ENCODE measurements at places on chromosomes 13 and 19.
A peak's percentile ranks its signal among the peaks of the same experiment; 100 is the strongest.

- DNase-seq, result no peak
Observed at GRCh38 chr13:69077267-69077666, 1030.4 kb upstream of the ATXN8OS start.

- no peak for DNase-seq
Observed at GRCh38 chr19:46355234-46356148, 8.6 kb downstream of the PPP5C start.

DNA sequence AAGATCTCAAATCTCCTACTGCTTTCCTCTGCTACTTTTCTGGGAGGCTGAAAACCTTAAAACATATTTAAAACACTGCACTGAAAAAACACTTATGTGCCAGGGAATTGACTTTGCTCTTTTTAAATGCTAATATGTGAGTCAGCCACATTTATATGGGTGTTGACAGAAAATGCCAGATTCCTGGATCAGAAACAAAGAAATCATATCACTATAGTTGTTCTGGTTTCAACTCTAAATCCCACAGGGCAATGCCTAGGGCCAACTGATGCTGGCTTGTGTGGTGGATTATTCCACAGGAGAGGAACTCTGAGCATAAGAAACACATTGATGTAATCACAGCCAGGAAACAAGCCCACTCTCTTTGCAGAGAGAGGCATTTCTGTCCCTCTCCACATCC, 1439.0 kb upstream of the SPRY2 start:
- no peak for DNase-seq

- peak; percentile 34 for DNase-seq
Observed at GRCh38 chr19:30696514-30696913, 324.3 kb downstream of the ZNF536 start.

- no peak for DNase-seq
Observed at GRCh38 chr19:4556597-4557127, 2.8 kb downstream of the SEMA6B start.

- no peak for DNase-seq
Observed at GRCh38 chr19:8430650-8431049, 14.1 kb upstream of the HNRNPM start.

DNA sequence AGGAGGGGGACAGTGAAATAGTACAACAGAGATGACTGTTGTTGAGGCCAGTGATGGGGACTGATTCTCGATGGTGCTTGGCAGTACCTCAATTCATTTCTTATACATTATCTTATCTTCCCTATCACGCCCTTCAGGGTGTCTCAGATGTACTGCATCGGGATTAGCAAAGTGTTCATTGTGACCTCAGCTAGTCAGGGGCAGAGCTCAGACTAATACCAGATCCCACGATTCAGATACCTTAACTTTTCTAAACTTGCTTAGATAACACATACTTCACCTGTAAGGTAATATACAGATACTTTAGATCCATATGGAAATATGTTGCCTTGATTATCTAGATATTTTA, 720.6 kb downstream of the EFNB2 start:
- DNase-seq, result no peak

- no peak for DNase-seq
Observed at GRCh38 chr19:2058570-2059421, 7.8 kb upstream of the MKNK2 start.

DNA sequence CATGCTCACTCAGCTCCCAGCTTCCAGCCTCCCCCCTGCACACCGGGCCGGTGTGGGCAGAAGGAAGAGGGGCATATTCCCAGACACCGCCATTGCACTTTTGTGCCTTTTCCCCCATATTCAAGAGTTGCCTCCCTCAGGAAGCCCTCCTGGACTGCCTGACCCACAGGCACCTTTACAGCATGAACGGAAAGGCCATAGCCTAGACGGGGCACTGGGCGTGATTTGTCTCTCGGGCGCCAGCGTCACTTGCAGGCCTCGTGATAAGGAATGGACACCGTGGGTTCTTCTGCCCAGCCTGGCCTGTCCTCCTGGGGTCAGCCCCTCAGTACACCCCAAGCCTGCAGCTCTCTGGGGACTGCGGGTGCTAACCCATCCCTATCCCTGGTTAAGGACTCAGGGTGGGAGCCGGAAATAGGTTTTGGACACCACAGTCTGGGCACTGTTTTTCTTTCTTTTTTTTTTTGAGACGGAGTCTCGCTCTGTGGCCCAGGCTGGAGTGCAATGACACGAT, 933 bp upstream of the UQCR11 start:
- DNase-seq, result no peak

- no peak for DNase-seq
Observed at GRCh38 chr13:35349673-35350278, 126.7 kb downstream of the MAB21L1 start.

DNA sequence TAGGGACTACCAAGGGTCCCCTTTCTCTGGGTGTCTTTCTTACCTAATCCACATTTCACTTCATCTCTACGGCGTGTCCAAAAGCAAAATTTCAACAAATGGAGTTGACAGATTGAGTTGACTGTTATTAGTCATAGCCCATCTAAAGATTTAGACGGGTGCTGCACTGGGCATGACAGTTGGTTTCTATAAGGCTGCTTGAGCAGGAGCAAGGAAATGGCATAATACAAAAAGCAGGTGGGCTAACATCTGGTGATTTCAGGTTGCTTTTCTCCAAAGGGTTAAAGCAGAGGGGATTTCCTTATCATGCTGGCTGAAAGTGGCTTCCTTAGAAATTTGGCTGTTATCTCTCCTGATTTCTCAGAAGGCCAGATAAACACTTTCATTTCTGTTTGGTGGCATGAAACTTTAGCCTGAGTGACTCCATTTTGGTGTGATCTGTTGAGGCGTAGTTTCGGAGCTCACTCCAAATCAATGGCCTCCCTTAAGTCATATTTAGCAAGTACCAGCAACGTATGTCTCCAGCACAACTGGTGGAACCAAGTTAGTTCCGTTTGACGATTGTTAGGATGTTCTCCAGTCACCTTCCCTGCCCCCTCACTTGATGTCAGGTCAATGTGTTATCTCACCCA, 440.4 kb downstream of the FGF9 start:
- peak; percentile 7 for DNase-seq

GRCh38 chr13:112990783-112991182, 21.8 kb downstream of the MCF2L start:
- DNase-seq, result peak; percentile 84

- no peak for DNase-seq
Observed at GRCh38 chr19:58003174-58003828, 681 bp upstream of the ZNF606 start.

- no peak for DNase-seq
Observed at GRCh38 chr13:110605132-110605531, 10.2 kb upstream of the NAXD start.

DNA sequence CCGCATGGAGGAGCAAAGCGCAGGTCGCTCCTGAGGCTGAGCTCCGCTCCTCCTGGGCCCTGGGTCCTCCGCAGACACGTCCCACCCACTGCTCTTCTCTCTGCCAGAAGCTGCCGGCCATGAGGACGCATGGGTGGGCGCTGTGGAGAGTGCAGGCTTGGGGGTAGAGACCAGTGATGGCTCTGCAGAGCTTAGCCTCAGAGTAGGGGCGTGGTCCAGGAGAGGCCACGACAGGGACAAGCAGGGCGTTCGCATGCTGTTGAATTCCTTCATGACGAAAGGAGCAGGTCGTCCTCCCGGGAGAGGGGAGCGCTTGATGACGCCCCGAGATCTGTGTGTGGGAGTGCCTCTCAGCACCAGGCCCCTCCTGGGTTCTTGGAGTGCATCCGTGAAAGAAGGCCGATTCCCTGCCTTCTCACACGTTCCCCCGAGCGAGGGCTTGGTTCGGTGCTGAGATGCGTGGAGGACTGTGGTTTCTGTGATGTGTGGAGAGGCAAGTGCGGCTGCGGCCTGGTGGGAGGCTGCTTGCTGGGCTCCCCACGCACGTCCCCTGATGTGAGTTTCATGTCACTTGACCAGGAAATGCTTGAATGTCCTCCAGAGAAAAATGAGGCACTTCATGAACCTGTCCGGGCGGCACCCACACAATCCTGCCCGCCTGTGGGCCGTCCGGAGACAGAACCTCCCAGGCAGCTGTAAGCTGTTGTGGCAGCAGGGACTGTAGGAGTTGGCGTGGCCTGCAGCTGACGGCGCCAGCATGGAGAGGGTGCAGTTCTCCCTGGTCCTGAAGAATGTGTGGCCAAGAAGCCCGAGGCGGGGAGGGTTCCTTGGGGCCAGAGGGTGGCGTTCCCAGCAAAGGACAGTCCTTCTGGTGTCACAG, 4.5 kb downstream of the SF3A2 start:
- no peak for DNase-seq

DNA sequence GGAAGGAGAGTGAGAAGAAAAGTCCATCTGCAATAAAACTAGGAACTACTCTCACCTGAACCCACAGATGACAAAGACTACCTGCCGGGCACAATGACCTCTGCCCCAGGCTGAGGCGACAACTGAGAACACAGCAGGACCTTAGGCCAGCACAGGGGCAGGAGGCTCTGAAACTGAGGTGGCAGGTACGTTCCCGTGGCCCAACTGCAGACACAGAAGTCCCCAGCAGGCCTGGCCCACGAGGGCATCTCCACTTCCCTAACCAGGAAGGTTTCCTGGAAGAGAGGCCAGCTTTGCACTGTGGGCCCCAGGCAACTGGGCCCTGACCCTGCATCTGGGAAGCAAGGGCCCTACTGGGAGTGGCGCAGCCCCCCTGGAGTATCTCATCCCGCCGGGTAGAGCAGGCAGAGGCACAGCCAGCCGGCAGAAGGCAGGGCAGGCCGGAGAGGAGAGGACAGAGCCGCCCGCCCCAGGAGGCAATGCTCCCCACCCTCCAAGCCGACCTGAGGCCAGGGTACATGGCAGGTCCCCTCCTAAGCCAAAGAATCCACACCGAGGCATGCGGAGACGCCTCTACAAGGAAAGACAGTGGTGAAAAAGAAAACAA, 32.7 kb downstream of the STK24 start:
- no peak for DNase-seq

DNA sequence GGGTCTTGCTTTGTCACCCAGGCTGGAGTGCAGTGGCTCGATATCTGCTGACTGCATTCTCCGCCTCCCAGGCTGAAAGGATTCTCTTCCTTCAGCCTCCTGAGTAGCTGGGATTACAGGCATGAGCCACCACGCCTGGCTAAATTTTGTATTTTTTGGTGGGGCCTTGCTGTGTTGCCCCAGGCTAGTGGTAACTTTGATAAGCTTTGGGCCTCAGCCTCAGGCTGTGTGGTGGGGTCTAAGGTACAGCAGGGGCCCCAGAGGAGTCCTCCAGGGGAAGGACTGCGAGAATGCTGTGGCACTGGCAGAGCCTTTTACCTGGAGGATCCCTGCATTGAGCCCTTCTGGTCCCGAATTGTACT, 7.2 kb downstream of the DOT1L start:
- no peak for DNase-seq

GRCh38 chr13:113769881-113770280, 10.9 kb downstream of the TMEM255B start:
- DNase-seq, result no peak

- DNase-seq, result no peak
Observed at GRCh38 chr19:8336072-8336569, 6.9 kb downstream of the KANK3 start.

- DNase-seq, result no peak
Observed at GRCh38 chr13:75774176-75774575, 138.0 kb downstream of the LMO7 start.

- no peak for DNase-seq
Observed at GRCh38 chr19:33628921-33629825, 7.4 kb downstream of the CHST8 start.

DNA sequence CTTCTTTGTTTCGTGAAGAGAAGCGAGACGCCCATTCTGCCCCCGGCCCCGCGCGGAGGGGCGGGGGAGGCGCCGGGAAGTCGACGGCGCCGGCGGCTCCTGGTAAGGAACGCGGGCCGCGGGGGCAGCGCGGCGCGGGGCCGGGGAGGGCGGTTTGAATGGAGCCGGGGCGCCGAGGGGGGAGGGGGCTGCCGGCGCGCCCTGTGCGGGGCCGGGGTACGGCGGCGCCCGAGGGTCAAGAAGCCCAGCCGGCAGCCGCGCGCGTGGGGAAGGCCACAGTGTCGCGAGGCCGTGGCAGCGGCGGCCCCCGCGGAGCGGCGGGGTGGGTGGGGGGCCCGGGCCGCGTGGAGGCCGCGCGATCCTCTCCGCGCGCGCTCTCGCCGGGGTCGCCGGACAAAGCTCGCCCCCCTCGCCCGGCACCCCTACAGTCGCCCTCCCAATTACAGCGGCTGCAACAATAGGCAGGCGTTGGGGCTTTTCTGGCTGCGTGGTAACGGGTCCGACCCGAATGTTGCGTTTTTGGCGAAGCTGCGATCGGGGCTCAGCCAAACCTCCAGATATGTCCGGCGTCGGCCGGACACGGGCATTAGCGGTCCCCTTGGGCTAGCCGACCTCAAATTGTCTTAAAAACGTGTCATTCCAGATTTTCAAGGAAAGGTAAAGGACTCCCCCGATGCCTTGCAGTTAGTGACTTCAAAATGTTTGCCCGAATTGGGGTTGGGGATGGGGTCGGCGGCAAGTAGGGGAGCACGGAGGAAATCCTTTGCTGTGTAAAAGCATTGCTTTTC, 437 bp downstream of the SMARCA4 start:
- DNase-seq, result peak; percentile 32

GRCh38 chr13:51000061-51000460, 90.5 kb downstream of the RNASEH2B start:
- DNase-seq, result no peak

DNA sequence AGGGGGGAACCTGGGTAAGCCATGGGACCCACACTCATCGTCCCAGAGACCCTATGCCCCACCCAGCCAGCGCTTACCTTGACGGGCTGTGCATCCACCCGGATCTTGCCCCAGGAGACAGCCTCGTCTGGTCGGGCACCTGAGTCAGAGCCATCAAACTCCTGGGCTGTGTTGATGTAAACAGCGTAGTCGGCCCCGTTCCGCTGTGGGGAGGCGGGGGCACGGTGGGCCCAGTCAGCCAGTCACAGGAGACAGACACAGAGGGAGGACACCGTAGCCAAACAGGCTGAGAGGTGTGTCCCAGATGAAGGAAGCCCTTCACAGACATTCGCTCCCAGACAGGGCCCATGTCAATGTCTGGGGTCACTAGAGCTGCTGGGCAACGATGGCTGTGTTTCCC, 5.7 kb downstream of the DHPS start:
- DNase-seq, result no peak

- DNase-seq, result no peak
Observed at GRCh38 chr13:31756346-31756745, 17.0 kb downstream of the RXFP2 start.

DNA sequence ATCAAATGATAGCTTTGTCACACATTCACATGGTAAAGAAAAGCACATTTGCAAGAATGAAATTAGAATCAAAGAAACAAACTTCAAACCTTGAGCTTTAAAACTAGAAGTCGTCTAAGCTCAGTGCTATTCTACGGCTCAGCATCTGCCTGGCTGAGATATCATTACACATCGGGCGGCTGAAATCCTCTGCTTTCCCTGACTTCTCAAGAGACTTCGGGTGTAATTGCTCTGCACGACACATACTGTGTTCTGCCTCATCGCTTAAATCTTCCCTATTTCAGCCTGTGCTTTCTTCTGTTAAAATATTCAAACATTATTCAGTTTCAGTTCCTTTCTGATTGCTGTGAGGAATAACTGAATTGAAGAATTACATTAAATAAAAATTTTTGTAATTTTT, 265.3 kb downstream of the NALCN start:
- no peak for DNase-seq

DNA sequence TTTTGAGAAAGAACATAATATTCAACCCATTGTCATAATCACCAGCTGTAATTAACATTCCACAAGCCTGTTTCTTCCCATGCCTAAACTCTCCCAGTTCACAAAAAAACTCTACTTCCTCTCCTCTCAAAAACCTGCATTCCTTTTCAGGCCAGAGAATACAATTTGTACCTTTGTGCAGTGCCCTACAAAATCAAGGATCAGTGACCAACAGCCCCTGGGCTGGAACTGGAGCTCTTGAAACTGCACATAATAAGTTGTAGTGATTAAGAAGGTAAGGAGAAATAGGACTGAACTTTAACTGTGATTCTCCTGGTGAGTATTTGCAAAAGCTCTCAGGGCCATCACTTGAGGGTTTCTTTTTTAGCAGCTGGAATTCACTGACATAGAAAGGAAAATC, 472.7 kb downstream of the RFC3 start:
- DNase-seq, result no peak
